Endothelial cell of umbilical vein (primary cell): ENCODE measurements at places on chromosomes 1 and 21. TPM values are rescaled to one million over a fixed set of nuclear protein-coding genes. Genes with fewer than 3 reads are reported as not detected.

- peak; percentile 48 for DNase-seq
Observed at GRCh38 chr1:109498161-109498801, 4.4 kb downstream of the CYB561D1 start.

DNA sequence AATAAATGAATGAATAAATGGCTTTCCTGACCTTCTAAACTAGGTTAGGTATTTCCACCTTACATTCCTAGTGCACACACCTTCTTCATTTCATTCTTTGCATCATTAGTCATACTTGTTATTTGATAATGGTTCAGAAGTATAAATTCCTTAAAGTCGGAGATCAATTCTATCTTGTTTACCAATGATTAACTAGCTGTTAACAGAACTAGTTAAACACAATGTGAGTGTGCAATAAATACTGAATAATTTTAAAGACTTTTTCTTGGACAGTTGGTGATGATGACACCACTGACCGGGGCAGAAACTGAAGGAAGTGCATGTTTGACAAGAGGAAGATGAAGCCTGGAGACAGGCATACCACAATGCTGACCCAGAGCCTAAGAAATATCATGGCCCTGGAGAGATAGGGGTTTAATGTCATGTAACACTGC, 207.1 kb upstream of the DEPDC1 start:
- no peak for DNase-seq

DNA sequence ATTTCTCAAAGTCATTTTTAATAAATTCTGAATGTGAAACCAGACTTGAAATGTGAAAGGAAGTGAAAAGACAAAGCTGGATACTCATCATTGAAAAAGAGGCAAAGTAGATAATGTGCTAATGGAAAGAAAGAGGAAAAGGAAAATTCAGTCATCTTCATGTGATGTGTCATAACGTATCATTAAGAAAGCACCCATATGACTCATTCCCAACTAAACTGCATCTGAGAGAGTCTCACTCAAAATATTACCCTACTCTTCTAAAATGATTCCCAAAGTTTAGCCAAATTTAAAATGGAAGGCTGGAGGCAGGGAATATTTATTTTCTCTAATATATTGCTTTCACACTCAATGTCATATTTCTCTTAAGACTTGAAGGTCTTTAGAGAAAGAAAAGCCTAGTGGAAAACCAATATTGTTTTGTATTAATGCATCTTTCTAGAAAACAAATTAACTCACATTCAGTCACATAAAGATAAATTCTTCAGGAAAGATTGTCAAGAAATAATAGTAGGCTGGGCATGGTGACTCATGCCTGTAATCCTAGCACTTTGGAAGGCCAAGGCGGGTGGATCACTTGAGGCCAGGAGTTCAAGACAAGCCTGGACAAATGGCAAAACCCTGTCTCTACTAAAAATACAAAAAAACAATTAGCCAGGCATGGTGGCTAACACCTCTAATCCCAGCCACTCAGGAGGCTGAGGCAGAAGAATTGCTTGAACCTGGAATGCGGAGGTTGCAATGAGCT, 129.9 kb downstream of the SLC30A10 start:
- DNase-seq, result no peak

GRCh38 chr1:19710825-19711611, 46.3 kb downstream of the HTR6 start:
- DNase-seq, result no peak

- no peak for DNase-seq
Observed at GRCh38 chr1:66585002-66585401, 51.0 kb downstream of the SGIP1 start.

DNA sequence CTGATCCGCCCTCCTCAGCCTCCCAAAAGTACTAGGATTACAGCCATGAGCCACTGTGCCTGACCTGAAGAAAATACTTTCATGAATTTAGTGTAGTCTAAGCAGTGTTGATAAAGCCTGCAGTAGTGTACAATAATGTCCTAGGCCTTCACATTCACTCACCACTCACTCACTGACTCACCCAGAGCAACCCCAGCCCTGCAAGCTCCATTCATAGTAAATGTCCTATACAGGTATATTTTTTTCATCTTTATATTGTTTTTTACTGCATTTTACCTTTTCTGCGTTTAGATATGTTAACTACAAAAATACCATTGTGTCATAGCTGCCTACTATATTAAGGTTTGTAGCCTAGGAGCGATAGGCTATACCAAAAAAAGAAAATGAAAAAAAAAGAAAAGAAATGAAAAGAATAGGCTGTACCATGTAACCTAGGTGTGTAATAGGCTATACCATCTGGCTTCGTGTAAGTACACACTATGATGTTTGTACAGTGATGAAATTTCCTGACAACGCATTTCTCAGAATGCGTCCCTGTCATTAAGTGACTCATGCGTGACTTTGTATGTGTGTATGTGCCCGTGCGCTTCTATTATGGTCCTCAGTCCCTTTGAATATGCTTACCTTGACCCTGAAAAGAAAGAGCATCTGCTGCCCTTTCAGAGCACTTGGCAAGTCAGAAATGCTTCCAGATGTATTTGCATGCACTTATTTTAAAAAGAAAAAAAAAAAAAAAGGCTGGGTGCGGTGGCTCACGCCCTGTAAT, 9.2 kb upstream of the SLAMF8 start:
- peak; percentile 34 for DNase-seq

- no peak for DNase-seq
Observed at GRCh38 chr1:114719424-114719787, 2.8 kb upstream of the NRAS start.

The GSTM1 gene
- polyA plus RNA-seq, result 0.16 TPM in 1 of 2 replicates, not detected in the other

DNA sequence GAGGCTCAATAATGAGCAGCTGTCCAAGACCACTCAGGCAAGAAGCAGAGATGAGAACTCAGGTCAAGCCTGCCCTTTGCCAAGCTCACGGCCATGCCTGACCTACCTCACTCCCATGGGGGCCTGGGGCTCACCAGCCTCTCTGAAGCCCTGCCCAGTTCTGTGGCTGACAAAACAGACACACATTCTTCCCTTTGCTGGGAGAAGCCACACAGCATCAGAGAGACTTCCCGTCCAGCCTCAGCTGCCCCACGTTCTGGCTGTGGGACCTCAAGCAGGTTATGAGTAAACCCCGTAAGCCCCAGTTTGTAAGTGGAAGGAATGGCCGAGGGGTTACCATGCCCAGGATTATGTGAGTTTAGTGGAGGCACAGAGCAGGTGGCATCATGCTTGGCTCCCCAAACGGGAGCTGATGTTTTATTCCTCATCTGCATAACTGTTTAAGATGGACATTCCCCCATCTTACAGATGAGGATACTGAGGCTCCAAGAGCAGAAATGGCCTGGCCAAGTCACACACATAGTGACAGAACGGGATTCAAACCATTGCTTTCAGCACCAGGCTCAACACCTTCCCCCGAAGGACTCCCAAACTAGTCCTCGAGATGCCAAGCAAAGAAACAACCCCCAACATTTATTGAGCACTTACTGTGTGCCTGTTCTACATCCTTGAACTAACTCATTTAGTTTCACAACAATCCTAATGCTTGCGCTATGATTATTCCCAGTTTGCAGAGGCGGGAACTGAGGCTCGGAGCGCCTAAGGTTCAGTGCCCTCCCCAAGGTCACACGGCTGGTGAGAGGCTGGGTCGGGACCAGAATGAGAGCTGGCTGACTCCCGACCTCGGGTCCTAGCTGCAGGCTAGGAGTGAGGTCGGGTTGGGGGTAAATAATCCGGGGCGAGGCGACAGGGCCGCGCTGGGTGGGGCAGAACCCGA, 49.1 kb upstream of the LAPTM5 start:
- DNase-seq, result no peak

DNA sequence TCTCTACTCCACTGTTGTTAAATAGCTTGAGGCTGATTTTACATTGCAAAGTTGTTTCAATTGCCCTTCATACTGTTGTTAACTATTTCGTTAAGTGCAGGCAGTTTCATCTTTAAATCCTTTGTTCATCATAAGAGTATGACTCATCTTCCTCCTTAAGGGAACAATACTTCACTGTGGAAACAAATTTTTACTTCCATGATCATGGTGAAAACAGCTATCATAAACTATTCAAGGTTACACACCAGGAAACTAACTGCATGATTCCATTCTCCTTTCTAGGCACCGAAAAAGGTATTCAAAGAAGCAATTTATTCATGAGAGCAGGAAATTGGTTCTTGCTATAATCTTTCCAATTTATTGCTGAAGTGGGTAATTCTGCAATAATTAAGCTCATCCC, 593.2 kb downstream of the LRRIQ3 start:
- DNase-seq, result peak; percentile 77

The TEDDM1 gene
- not detected in 2 replicates for polyA plus RNA-seq

The TRIM17 gene
- polyA plus RNA-seq, result not detected in 2 replicates

DNA sequence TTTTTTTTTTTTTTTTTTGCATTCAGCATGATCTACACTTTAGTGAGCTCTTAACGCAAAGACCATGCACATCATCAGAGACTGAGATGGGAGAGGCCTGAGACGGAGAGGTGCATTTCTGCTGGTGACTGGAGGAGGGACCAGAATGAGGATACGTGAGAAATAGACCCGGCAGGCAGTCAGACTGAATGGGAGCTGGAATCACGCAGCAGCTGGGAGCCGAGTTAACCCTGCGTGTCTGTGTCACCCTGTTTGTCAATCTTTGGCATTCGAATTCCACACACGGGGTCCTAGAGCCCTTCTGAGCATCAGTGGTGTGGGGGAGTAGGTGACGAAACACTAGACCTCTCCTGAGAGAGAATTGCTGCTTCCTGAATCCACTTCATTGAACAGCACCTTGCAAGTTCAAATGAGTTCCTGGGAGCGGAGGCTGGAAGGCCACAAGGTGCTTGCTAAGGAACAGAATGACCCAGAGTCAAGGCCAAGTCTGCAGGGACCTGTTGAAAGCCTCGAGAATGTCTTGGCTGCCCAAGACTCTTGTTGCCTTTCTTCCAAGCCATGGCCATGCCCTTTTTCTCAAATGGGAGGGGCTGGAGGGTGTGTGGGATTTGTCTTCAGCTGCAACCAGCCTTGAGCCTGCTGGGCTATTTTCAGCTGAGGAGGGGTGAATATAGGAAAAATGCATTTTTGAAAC, 123.3 kb downstream of the CNIH3 start:
- no peak for DNase-seq

The APP gene
- polyA plus RNA-seq, result 760 and 914 TPM in 2 replicates

DNA sequence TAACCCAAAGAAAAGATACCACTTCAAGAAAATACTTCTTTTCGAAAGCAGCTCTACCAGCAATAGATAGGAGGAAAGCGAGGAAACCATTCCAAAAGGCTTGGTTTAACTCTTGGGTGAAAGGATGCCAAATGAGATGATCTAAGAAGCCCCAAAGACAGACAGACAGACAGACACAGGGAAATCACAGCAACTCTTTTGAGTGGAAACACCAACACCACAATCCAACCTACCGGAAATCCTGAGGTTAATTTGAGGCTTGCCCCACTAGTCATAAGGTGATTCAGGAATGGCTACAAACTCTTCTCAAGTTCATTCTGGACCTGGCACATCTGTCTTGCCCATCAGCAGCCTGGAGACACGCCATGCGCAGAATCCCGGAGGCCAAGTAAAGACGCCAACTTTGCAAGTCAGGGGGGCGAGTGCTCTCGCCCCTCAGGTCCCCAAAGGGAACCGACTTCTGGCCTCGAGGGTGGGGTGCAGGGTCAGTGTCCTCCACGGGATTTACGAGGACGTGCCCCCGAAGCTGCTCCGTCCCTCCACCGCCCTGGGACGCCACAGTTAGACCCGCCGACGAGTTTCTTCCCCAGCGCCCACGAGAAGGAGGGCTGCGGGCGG, 778 bp downstream of the EVI5 start:
- DNase-seq, result peak; percentile 62

GRCh38 chr1:19712928-19713327, 48.3 kb downstream of the HTR6 start:
- no peak for DNase-seq
